Fibroblast of lung (primary cell): ENCODE measurements at places on chromosomes 1 and 21.

DNA sequence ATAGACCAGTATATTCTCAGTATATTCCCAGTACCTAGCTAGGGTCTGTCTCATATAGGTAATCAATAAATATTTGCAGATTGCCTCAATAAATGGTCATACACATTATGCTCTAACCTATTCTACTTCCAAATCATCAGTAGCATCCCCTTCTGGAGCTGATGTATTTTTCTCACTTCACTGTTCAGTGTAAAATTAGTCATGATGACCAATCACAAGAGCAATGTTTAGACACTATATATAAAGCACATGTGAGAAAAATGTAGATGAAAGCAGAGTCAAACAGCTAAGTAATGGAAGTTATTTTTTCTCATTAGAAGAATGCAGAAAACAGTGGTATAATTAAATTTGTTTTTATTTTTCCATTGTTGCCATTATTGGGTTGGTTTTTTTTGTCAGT is 34.7 kb downstream of the EPRS1 start:
- no peak overlapping the region for H3K27ac ChIP-seq
- no peaks in the 10 kb centered on the region for H3K27me3 ChIP-seq
- peaks cover 7% of the 10 kb centered on the region for H3K4me1 ChIP-seq
- H3K36me3 ChIP-seq = peaks cover 2% of the 10 kb centered on the region

DNA sequence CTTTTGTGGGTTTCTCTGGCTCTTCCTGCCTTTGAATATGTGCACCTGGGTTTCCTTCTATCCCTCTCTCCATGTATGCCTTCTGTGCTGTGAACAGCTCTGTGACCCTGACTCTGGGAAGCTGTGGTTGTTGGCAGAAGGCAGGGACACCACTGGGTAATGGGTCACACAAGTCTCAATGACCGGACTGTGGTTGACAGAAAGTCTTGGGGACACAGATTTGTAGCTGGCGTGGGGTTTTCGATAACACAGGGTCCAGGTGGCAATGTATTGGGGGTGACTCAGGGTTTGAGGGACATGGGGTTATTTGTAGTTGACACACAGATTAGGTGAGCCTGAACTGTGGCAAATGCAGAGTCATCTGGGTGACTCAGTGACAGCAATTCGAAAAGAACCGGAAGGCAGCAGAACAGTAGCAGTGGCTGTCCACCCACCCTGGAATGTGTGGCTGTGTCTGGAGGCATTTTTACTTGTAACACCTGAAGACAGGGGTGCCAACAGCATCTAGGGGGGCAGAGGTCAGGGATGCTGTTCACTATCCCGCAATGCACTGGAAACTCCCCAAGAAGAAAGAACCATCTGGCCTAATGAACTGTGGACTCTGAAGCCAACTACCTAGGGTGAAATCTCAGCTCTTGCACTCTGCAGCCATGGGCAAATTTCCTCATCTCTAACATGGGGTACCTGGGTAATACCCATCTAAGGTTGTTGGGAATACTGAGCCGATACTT is 13.0 kb upstream of the SLC6A9 start:
- no peaks in the 10 kb centered on the region for H3K27me3 ChIP-seq
- no peak overlapping the region for H3K27ac ChIP-seq
- peaks cover 23% of the 10 kb centered on the region for H3K4me1 ChIP-seq

DNA sequence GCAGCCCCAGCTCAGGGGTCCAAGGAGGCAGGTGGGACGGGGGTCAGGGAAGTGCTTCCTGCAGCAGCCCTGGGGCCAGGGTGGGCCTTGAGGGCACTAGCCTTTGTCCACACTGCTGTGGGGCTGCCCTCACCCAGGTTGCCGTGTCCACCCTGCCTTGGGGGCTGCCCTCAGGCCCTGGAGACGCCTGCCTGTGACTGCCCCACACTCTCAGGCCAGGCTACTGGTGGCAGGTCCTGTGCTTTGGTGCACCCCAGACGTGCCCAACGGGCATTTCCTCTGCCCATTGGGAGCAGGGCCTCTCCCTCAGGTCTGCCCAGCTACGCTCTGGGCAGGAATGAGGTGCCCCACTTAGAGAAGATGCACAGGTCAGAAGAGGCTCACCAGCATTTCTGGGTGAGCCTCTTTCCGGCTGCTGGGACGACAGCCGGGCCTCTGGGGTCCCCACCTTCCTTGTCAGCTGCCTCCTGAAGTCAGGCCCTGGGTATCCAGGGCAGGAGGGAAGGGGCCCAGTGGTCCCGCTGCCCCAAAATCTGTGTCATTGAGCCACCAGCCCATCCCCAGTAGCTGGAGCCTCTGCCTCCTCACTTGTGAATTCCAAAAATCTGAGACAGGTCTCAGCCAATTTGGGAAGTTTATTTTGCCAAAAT is 2.7 kb upstream of the MMEL1 start:
- no peaks in the 10 kb centered on the region for H3K27me3 ChIP-seq
- no peaks in the 10 kb centered on the region for H3K4me1 ChIP-seq
- no peaks in the 10 kb centered on the region for H3K36me3 ChIP-seq
- DNase-seq = no peak
- H3K27ac ChIP-seq = no peak overlapping the region
- no peak overlapping the region for H3K4me3 ChIP-seq

GRCh38 chr1:230260831-230261230 is 165.3 kb downstream of the PGBD5 start:
- no peak overlapping the region for H3K27ac ChIP-seq
- no peaks in the 10 kb centered on the region for H3K27me3 ChIP-seq
- H3K36me3 ChIP-seq = peaks cover 11% of the 10 kb centered on the region
- no peak for DNase-seq

GRCh38 chr1:38074302-38074677 is 27.7 kb upstream of the POU3F1 start:
- no peak for DNase-seq
- H3K4me1 ChIP-seq = no peaks in the 10 kb centered on the region
- no peaks in the 10 kb centered on the region for H3K36me3 ChIP-seq
- no peaks in the 10 kb centered on the region for H3K27me3 ChIP-seq
- no peak overlapping the region for H3K4me3 ChIP-seq
- no peak overlapping the region for H3K27ac ChIP-seq
